Cardiac muscle cell (in vitro differentiated cells and primary cell): ENCODE measurements at places on chromosomes 6 and 20. TPM values are rescaled to one million over a fixed set of nuclear protein-coding genes. Genes with fewer than 3 reads are reported as not detected.

DNA sequence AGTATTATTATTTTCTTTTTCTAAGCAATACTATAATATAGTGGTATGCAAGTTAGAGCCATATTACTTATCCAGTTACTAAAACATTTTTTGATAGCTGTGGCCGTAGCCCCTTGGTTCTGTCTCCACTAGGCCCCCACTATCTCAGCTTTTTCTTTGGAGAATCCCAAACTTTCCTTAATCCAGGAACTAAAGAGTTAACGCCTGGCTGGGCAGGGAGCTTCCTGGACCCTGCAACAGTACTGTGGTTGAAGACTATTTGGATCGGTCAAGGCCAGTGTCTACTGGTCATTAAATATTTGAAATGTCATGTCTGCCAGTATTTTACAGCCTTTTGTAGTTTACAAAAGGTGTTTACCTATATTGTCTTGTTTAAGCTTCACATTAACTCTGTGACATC, 20.0 kb upstream of the TRERF1 start:
- DNase-seq: no peak

- no peak for DNase-seq
Measured at GRCh38 chr6:157198425-157199279, 124.7 kb downstream of the TMEM242 start.

- DNase-seq: no peak
Measured at GRCh38 chr20:54004445-54004844, 65.9 kb downstream of the BCAS1 start.

DNA sequence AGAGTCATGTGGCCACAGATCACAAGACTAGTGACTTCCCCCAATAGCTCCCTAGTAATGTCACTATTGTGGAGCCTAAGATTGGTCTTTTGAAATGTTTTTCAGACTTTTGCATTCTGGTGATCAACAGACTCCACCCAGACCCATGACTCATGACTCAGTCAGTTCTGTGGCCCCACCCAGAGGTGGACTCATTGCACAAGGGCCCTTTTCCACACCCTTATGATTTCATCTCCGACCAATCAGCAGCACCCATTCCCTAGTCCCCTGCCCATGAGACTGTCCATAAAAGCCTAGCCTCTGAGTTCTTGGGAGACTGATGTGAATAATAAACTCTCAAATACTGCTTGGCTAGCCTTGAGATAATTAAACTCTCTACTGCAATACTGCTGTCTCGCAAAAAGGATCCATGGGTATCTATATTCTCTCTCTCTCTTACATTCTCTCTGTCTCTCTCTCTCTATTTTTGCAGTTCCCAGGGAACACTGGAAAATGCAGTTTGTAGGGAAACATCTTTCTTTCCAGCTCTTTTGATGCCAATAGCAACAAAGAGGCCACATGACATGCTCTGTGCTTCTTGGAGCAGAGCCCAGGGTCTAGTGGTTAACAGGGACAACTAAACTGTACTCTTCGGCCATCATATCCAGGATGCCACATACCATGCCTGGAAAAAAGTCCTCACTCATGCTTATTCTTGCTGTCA, 71.3 kb upstream of the IYD start:
- DNase-seq: no peak

DNA sequence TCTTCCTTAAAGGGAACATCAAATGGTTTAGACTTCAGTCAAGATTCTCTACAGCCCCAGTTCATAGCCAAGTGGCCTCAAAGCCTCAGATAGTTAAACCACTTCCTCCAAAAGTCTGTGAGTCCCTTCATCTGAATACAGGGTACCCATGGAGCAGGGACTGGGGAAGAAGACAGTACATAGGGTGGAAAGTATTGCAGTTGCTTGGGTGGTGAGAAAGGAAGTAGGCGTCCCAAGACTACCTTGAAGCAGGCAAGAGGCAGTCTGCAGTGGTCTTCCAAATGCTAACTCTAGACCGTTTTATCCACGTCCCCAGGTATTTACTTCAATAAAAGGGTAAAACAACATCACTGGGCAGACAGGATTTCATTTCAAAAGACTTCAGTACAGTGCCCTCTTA, 2.0 kb downstream of the FYN start:
- DNase-seq: no peak

DNA sequence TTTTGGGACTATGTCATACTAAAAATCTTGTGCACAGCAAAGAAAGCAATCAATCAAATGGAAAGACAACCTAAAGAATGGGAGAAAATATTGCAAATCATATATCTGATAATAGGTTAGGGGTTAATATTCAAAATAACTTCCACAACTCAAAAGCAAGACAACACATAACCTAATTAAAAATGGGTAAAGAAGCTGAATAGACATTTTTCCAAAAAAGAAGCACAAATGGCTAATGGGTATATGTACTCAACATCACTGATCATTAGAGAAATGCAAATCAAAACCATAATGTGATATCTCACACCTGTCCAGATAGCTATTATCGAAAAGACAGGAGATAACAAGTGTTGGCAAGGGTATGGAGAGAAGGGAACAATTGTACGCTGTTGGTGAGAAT, 53.0 kb downstream of the SYCP2L start:
- DNase-seq: no peak

DNA sequence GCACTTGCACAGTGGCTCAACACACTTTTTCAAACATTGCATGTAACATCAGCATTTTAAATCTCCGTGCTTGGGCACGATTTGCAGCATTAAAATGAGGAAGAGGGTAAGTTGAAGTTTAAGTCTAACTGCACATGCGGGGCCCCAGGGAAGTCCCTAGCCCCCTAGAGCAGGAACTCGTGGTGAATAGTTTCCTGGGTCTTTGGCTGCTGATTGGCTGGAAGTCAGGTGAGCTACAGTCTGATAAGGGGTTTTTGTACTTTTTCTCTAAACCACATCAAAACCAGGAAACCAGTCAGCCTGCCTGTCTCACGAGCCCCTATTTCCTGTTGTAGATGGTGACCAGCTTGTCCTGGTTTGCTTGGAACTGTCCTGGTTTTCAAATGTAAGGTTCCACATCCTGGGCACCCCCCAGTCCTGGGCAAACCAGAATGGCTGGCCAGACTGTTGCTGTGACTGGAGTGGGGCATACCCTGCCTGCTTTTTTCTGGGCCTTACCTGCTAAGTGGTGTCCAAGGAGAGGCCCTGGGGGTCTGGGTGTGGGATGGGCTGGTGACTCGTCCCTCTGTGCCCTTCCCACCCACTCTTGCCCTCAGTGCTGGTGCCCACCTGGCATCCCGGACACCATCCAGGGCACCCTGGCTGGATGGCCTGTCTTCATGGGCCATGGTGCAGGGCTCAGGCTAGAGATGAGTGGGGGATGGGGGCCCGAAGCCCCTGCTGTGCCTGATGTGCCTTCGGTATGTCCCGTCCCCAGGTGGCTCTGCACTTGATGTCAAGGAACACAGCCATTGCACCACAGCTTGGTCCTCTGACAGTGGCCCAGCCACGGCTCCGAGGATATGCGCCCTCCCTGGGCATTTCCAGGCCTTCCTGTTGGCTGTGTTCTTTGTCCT, 31.8 kb downstream of the SUN5 start:
- no peak for DNase-seq

DNA sequence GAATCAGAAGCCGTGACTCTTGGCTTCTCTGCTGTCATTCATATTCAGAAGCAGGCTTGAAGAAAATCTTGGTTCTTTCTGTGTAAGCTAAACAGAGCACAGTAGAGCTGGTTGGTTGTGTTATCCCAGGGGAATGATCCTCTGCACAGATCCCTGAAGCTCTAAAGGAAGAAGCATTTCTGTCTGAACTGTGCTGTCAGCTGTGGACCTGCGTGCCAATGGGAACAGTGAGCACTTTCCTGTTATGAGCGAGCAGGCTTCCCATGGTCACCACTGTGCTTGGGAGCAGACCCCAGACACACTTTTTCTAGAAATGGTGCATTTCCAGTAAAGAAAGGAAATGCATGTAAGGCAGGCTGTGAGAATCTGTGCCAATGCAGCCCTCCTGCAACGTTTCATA, 490.2 kb downstream of the EPM2A start:
- DNase-seq: no peak

DNA sequence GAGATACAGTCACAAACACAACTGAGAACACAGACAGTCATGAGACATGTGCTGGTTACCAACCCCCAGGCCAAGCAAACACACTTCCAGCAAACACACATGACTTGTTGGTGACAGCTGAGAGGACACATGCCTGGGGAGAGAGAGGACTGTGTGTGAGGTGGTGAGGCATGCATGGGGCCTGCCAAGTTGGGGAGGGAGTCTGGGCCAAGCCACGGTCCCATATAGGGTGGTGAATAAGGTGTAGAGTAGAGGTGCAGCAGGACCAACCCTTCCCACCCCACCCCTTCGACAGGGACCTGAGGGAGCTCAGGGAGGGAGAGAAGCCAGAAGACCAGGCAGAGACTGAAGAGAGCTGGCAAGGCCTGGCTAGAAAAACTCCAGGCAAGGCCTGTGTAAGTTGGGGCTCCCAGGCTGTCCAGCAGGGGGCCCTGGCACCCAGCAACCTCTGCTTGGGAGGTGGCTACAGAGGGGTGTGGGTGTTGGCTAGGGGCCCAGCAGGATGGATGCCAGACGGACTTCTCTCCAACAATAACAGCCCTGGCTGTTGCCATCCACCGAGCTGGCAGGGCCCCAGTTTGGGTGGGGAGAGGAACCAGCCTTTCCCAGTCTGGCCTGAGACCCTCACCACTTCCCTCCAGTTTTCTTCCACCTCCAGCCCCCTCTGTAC, 2.0 kb upstream of the SLC29A1 start:
- peak; percentile 88 for DNase-seq

DNA sequence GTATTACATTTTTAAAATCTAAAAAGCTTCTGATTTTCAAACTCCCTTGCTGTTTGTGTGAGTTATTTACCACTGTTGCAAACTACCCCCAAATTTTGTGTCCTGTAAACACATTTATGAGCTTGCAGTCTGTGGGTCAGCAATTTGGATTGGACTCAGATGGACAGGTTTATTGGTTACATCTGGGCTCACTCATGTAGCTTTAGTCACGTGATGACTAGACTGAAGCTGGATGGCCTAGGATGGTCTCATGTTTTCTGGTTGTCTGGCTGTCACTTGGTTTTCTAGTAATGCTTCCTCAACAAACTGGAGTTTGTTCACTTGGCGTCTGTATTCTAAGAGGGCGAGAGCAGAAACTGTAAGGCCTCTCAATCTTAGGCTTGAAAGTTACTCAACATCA, 12.2 kb upstream of the C6orf58 start:
- no peak for DNase-seq

DNA sequence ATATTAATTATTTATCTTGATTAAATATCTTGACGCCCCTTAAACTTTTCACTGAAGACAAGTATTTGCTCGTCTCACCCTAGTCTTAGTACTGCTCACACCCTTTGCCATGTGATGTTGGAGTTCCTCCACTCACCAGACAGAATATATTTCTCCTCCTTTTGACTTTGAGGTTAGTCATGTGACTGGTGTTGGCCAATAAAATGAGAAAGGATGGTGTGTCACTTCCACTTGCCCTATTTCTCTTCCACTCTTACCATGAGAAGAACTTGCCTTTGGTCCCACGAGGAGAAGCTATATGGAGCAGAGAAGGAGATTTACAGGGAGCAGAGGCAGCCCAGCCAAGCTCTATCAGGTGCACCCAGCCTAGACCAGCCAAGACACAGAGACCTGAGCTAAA, 64.9 kb upstream of the TAB2 start:
- DNase-seq: no peak

DNA sequence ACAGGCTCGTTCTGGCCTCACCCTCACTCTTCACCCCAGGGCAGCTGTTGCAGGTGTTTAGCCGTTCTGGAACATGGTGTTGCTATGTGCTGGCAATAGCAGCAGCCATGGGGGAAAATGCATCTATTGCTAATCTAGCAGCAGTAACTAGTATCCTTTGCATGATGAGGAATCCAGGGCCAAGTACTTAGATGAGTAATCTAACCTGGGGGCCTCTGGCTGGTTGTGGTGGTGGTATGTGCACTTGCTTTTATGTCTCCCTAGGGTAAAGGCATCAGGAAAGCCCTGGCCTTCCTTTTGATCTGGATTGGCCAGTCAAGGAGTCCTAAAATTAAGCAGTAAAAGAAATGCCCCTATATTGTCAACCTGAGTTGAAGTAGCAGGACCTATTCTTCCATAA, 594.5 kb upstream of the MAP3K7 start:
- peak; percentile 9 for DNase-seq

DNA sequence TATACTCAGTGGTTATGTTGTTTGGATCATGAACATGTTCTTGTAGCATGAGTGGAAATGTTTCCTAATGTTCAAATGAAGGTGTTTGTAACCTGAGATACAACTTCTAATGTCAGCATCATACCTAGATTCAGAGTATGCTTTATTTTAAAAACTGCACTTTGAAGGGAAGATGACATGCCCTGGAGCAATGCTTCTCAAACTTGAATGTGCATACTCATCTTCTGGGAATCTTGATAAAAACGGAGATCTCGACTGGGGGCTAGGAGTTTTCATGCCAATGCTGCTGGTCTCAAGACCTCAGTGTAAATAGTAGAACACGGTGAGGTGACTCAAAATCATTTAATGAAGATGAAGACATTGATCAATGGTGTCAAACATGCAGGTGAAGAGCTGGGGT, 440.0 kb upstream of the NOX3 start:
- no peak for DNase-seq

GRCh38 chr6:35052694-35053565, 88.2 kb downstream of the TCP11 start:
- DNase-seq: no peak

DNA sequence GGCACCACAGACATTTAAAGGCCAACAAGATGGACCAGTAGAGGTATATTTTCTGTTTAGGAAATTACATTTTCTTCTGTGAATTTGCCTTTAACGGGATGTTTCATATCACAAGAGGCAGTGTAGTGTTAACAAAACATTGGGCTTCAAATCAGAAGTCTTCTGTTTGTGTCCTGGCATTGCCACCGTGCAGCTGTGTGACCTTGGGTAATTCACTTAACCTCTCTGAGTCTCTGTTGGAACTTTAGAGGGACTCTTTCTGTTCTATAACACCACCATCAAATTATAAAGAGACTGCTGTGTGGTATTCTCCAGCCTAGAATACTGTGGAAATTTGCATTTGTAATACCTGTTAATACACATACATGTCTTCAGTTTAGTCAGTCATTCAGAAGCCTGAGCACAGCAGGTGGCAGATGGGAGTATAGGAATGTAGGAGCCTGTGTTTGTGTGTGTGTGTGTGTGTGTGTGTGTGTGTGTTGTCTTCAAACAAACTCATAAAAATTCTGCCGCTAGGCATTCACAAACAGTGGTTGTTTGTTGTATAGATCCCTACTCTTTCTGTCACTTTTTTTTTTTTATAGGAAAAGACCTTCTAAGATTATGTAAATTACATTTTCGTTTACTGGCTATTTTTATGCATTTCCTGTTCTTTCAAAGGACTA, 22.6 kb downstream of the UST start:
- DNase-seq: no peak

The MAFB gene
- total RNA-seq: 2.0 and 3.2 TPM in 2 replicates

The HNF4A gene
- total RNA-seq: 0.09 TPM in 1 of 2 replicates, not detected in the other

The C20orf144 gene
- total RNA-seq: 0.21 TPM in 1 of 2 replicates, not detected in the other

The RIPOR2 gene
- 4.8 and 6.9 TPM in 2 replicates for total RNA-seq

The MATN4 gene
- not detected in 2 replicates for total RNA-seq

The SMLR1 gene
- not detected in 2 replicates for total RNA-seq

The BTBD3 gene
- total RNA-seq: 30.1 and 33.2 TPM in 2 replicates

The ADISSP gene
- total RNA-seq: 22.5 and 24.1 TPM in 2 replicates

The DEFB110 gene
- total RNA-seq: not detected in 2 replicates

The ZC2HC1B gene
- not detected in 2 replicates for total RNA-seq

The ECT2L gene
- total RNA-seq: not detected in 2 replicates
